ENCODE measurements at places on chromosomes 11 and 22.

DNA sequence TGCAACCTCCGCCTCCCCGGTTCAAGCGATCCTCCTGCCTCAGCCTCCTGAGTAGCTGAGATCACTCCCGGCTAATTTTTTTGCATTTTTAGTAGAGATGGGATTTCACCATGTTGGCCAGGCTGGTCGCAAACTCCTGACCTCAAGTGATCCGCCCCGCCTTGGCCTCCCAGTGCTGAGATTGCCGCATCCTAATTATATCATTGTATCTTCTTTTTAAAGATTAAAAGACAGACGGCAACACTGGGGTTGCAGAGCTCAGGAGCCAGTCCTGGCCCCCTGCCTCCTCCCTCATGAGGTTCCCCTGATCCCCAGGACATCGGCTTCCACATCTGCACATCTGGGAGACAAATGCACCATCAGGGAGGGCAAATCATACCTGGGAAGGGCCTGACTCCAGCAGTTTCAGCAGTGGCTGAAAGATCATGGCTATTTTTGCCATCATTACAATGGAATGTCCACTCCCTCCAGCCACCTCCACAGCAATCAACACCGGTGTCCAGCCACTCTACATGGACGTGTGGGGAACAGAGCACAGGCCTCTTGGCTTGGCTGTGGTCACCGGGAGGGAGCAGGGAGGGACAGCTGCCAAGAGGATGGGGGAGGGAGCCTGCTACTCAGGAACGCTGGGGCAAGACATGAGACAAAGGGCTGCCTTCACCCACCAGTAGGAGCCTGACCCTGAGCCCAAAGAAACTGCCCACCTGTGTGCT, 9.2 kb upstream of the CELSR1 start:
- DNase-seq = no peak

DNA sequence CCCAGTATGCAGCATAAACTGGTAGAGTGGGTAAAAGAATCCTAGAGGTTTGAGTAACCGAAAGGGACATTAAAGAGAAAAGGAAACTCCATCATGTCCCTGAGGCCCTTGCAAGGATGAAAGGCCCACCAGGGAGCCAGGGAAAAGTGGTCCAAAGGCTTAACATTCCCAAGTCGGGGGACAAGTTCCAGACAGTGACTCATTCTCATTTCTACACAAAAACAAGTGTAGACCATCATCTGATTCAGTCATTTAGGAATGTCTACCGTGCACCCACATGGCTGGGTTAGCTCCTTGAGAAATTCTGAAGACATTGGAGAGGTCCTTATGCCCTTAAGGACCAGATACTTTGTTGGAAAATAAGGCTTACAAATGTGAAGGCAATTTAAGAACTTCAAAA, 4.8 kb upstream of the NOX4 start:
- no peak for DNase-seq

- DNase-seq = no peak
Observed at GRCh38 chr11:105910095-105910715, 111.8 kb downstream of the MSANTD4 start.

GRCh38 chr11:81970886-81971285, 762.8 kb downstream of the FAM181B start:
- no peak for DNase-seq

- no peak for DNase-seq
Observed at GRCh38 chr11:128195057-128195751, 392.2 kb downstream of the ETS1 start.

DNA sequence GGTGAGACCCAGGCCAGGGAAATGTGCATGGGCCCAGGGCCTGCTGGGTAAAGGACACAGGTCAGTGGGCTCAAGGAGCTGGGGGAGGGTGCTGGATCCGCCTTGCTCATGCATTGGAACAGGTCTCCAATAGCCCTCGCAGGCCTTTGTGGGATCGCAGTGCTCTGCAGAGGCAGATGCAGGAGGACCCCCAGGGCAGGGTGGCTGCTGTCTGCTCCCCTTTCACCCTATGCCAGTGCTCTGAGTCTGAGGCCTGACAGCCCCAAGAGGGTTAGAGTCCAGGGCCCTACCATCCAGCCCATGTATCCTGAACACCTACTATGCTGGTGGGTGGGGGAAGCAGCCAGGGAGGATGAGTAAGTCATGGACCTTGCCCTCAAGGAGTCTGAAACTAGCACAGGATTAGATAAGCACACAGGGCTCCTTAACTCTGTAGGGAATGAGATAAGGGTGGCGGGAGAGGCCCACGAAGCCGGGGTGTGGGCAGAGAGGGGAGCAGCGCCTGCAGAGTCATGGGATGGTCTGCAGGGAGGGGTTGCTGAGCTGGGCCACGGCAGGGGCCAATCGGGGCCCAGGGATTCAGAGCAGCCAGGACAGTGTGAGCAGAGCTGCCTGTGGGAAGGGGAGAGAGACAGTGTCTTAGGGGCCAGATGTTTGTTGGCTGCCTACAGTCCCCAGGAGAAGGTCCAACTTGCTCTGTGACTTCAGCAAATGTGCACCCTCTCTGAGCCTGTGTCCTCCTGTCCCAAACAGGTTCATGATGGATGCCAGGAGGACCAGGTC, 10.5 kb upstream of the EHD1 start:
- DNase-seq = no peak

- peak; percentile 88 for DNase-seq
Observed at GRCh38 chr11:35144136-35144741, 5.3 kb downstream of the CD44 start.

- DNase-seq = no peak
Observed at GRCh38 chr22:50417411-50418210, 57.2 kb downstream of the SBF1 start.

DNA sequence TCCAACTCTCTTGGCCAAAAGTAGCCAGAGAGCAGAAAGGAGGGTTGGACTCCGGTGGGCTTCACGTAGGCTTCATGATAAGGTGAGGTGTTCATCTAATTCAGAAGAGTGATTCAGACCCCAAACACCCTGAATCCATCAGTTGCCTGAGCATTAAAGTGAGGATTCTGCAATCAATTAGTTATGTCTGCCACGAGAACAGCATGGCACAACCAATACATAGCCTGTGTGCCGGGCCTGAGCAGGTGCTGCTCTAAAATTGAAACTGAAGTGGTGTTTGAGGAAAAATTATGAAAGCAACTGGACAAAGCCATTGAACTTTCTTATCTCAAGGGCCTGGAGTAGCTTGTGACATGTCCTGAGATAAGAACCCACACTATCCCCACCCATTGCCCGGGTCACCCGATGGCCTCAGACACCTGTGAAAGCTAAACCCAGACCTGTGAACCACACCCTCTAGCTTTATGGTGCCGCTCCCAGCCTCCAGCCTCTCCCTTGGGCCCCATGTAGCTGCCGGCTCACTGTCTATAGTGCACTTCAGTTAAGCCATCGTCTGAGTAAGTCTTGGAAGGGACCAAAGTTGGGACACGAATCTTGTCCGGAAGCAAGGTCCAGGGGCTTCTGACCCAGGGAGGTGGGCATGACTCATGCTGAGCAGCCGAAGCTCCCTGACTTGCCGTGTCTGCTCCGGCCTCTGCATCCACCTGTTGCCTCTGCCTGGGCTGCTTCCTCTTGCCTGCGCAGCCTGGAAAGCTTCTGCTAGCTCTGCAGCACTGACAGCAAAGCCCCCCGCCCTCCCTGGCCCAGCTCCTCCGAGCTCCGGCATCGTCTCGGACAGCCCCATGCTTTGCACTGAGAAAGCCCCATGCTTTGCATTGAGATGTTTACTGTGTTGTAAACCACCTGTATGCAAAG, 5.7 kb upstream of the MYEOV start:
- DNase-seq = no peak

- no peak for DNase-seq
Observed at GRCh38 chr11:74276581-74276980, 34.9 kb downstream of the P4HA3 start.

DNA sequence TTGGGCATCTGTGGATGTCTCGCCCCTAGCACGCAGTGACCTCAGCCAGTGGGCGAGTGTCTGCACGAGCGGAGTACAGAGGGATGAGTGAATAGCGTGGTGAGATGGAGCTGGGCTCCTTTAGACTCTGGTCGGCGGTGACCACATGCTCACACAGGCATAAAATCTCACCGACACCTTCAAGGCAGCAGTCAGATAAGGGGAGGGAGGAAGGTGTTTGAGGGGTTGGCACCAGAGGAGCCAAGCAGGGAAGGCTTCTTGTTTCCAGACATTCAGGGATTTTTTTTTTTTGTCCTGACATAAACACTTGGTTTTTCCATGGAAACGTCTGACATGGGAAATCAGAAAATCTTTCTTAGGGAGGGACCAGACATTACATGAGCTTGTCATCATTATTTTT, 35.8 kb downstream of the GRIK4 start:
- DNase-seq = no peak

- peak; percentile 26 for DNase-seq
Observed at GRCh38 chr11:60756307-60757032, at the start of gene MS4A15. TSS of gene MS4A15 (plus strand) at chr11:60756867. CDS start at chr11:60763734, 6,867 bp downstream.

DNA sequence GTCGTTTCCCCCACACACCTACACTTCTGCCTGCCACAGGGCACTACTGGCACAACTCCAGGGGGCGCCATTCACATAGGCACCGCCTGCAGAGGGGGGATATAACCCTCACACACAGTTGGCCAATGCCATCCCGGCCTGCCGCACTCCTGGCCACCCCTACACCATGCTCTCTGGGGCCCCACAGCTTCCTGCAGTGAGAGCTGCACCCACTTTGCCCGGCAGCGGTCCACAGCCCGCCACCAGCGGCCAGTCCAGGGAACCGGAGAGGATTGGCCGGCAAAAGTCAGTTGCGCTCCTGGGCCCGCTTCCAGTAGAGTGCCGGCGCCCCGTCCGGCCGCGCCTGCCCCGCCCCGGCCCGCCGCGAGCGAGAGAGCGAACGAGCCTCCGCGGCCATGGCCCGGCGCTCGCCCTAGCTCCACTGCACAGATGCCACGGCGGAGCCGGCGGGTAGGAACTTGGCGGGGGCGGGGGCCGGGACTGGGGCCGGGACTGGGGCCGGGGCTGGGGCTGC, 25.6 kb upstream of the SUSD2 start:
- DNase-seq = no peak

- no peak for DNase-seq
Observed at GRCh38 chr11:114291842-114292680, 4.1 kb upstream of the NNMT start.

DNA sequence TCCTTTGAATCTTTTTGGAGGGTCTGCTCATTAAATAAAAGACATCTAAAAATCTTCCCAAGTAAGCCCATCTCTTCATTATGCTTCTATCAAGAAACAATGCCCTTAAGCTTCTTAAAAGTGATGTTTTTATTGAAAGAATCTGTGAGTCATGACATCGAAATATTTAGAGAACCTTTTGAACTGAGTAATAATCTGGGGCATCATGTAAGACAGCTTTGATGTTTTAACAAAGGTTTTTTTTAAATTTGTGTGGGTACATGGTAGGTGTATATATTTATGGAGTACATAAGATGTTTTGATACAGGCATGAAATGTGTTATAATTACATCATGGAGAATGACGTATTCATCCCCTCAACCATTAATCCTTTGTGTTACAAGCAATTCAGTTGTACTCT, 46.8 kb downstream of the PLAAT5 start:
- DNase-seq = no peak

DNA sequence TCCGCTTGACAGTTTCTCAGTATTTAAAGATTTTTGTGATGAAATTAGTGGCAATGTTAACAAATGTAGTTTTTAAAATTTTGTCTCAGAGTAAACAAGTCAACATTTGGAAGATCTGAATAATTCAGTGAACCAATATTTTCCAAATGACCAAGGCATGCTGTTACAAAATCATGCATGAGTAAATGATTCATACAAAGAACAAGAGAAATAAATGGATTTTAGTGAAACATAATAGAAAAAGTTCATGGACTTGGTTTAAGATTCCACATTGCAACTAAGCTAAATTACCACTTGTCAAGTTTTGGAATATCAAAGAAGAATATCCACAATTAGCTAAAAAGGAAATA, 125.7 kb upstream of the SNX19 start:
- no peak for DNase-seq

- DNase-seq = no peak
Observed at GRCh38 chr11:77111277-77111676, 8.6 kb downstream of the OMP start.

DNA sequence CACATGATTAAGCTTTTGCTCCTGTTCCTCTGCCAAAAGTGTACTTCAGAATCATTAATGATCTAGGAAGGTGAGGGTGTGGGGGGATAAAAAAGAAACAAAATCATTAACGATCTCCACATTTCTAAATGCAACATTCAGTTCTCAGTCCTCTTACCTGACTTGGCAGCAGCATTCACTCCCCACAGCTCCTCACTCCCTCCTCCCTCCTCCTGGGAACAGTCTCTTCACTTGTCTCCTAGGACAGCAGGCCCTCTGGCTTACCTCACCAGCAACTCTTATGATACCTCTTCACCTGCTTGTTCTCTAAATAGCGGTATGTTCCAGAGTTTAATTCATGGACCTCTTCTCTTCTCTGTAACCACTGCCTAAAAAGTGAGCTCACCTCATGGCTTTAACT, 56.5 kb upstream of the APOA1 start:
- no peak for DNase-seq

- DNase-seq = no peak
Observed at GRCh38 chr11:128501632-128502549, 85.5 kb downstream of the ETS1 start.

GRCh38 chr11:111912535-111912934, at the start of gene HSPB2:
TSS of gene HSPB2 (plus strand) at chr11:111912734. CDS start at chr11:111912830, 96 bp downstream.
- DNase-seq = no peak

- no peak for DNase-seq
Observed at GRCh38 chr22:48923996-48924395, 903.7 kb downstream of the BRD1 start.

- DNase-seq = no peak
Observed at GRCh38 chr11:117181586-117182550, 3.3 kb downstream of the SIDT2 start.

DNA sequence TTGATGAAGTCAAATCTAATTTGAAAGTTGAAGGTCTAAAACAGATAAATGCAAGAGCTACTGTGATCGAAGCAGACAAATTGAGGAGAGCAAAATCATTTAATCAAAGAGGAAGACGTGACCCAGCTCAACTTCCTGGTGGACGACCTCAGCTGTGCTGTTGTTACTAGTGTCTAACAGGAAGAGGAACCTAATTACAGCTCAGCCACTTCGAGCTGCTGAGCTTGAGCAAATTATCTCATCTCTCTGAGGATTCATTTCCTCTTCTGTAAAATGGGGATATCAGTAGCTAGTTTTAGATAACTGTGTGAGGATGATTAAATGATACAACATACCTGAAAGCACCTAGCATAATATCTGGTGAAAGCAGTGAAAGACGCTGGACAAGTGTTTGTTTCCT, 48.6 kb upstream of the OLFML1 start:
- DNase-seq = peak; percentile 39

- no peak for DNase-seq
Observed at GRCh38 chr22:42883121-42883520, 26.0 kb upstream of the ARFGAP3 start.

DNA sequence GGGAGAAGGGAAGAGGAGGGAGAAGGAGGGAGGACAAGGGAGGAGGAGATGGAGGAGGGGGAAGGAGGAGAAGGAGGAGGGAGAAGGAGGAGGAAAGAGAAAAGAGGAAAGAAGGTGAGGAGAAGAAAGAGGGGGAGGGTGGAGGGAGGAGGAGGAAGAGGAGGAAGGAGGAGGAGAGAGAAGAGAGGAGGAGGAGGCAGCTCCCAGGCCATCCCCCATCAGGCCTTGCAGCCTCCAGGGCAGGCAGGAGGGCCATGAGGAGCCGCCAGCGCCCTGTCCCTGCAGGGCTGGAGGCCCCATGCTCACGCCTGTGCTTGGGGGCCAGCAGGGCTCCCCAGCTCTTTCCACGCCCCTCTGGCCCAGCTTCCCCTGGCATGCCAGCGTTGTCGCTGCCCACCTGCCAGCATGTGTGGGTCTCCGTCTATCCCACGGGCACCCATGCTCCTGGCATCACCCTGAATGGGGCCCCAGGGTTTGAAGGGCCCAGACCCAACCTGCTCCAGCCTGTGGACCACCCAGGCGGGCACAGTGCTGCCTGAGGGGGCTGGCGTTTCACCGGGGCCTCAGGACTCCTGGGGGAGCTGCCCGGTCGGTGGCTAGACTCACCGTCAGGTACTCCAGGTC, 5.2 kb downstream of the TSPAN32 start:
- DNase-seq = no peak
